ENCODE measurements at places on chromosomes 16 and 17.

- DNase-seq = no peak
Measured at GRCh38 chr16:78292844-78293380, 193.5 kb downstream of the WWOX start.

DNA sequence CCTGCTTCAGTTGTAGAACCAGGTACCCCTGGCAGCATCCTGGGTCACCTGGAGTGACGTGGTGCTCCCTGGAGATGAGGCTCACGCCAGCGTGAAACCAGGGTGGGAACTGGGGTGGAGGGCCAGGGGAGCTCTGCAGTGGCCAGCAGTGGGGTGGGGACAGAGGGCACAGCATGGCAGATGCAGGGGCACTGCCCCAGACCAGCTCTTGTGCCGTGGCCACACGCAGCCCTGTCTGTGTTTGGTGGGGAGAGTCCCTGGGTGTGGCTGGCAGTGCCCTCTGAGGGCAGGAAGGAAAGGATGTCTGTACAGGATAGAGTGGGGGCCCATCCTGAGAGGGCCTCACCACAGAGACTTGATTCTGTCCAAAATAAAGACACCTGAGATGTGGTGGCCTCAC, 24.5 kb downstream of the ZNF750 start:
- no peak for DNase-seq

- DNase-seq = no peak
Measured at GRCh38 chr16:68776821-68777485, 39.9 kb downstream of the CDH1 start.

- no peak for DNase-seq
Measured at GRCh38 chr17:8126491-8127066, 2.7 kb upstream of the HES7 start.

GRCh38 chr17:65819810-65820209, 258.4 kb upstream of the AXIN2 start:
- no peak for DNase-seq

- no peak for DNase-seq
Measured at GRCh38 chr16:17501321-17501720, 30.6 kb upstream of the XYLT1 start.

DNA sequence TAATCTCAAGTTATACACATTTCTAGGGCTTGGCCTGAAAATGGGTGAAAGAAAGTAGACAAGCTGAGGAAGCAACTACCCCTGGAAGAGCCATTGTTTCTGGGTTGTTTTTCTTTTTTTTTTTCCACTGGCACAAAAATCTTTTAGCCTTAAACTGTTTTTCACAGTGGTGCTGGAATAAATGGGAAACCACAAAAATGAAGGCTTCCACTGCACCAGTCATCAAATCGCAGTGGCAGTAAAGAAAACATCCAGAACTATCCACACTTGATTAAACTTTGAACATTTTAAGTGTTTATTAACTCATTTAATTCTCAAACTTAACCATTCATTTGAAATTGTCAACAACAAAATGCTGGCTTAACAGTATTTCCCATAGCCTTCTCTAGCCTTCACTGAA, 14.3 kb downstream of the CMTM4 start:
- no peak for DNase-seq

DNA sequence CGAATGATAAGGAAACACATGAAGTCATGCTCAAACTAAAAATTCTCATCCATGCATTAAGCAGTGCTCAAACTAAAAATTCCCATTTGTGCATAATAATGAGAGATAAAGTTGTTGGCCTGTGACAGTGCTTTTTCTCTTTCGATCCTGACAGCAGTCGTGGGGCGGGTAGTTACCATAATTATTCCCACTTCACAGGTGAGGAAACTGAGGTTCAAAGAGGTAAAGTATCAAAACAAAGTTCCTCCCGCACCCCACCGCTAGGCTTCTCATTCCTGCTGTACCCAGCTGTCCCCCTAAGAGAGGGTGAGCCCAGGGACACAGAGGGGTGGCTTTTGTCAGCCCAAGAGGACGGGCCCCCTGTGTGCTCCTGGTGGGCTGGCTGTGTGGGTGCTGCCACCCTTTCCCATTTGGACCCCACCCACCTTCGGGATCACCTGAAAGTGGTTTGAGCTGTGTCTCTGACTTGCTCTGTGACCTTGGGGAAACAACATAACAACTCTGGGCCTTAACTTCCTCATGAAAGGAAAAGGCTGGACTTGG, 92.6 kb downstream of the CLEC16A start:
- no peak for DNase-seq

- no peak for DNase-seq
Measured at GRCh38 chr17:55706808-55707773, 15.6 kb downstream of the TMEM100 start.

DNA sequence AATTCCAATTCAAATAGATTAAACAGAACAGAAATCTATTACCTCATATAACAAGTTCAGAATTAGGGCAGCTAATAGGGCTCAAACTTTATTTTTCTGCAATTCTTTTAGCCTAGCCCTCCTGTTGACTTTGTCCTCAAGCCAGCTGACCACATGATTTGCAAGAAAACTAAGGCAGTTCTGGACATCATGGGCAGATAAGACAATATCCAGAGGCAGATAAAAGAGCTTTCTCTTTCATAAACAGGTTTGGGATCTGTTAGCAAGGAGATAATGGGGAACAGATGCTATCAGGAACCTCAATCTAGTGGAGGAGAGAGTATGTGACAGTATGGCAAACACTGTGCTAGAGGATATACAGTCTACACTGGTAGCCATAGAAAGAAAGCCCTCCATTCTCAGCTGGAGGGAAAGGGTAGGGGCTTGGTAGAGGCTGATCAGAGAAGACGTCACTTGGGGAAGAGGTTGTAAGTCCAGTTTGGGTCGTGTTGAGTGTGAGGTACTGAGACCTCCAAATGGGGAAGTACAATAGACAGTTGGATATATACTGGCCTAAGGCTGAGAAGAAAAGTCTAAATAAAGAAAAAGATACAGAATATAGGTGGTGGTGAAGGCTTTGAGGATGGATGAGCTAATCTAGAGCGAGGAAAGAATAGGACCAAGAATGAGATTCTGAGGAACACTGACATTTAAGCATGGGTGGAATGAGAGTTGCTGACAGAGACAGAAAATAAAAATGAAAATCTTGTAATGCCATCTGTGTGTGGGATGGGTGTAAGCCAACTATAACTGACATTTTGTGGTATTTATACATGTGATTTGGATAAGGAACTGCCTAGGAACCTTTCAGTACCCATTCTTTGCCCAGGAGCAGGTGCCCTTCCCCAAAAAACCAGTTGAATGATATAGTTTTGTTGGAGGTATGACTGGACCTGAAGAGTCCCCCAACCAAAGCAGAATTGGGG, 67.4 kb downstream of the CYB561 start:
- DNase-seq = no peak

DNA sequence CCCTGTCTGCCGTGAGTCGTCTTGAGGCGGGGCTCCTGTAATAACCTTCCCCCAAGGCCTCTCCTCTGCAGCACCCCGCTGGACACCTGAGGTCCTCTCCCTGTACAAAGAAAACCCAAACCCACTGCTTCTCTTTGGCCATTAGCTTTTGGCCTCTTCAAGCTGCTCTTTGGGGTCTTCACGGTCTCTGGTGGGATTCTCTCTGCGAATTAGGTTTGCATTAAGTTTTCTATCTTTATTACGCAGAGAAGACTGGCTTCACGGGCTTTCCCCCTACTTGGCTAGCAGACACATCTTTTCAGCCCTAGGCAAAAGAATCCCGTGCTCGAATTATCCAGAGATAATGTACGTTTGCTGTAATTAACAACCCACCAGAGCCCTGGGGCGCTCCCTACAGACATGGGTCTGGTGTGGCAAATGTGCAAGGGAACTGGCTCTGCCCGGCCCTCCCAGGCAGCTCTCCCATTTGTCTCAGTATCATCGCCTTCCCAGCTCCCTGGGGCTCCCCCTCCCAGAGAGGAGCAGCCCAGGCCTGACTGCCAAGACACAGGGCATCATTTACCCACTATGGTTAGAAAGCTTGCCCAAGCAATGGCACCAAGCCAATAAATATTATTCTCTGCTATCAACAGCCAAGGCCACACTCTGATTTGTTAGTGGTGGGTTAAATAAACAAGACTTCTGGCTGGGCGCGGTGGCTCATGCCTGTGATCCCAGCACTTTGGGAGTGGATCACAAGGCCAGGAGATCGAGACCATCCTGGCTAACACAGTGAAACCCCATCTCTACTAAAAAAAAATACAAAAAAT, 24.7 kb upstream of the KLHDC4 start:
- DNase-seq = no peak
